Activated T-cell treated with anti-CD3 and anti-CD28 coated beads for 4 hours (primary cell): ENCODE measurements at places on chromosomes 3 and 15.

DNA sequence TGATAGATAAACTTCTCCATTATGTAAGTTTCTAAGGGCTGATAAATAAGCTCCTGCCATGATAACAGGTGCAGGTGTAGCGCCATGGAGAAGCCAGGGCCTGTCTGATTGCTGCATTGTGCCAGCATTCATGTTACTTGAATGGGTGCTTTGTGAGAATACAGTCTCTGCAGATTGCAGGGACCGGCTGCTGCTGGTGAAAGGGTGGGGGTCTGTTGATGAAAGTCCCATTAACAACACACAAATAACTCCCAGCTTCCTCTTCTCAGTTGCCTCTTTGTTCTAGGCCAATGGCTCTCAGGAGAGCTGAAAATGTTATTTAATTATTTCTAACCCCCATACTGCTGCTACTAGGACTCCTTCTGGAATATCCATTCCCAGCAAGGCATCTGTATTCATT, 77.2 kb downstream of the RTP4 start:
- DNase-seq, result no peak

DNA sequence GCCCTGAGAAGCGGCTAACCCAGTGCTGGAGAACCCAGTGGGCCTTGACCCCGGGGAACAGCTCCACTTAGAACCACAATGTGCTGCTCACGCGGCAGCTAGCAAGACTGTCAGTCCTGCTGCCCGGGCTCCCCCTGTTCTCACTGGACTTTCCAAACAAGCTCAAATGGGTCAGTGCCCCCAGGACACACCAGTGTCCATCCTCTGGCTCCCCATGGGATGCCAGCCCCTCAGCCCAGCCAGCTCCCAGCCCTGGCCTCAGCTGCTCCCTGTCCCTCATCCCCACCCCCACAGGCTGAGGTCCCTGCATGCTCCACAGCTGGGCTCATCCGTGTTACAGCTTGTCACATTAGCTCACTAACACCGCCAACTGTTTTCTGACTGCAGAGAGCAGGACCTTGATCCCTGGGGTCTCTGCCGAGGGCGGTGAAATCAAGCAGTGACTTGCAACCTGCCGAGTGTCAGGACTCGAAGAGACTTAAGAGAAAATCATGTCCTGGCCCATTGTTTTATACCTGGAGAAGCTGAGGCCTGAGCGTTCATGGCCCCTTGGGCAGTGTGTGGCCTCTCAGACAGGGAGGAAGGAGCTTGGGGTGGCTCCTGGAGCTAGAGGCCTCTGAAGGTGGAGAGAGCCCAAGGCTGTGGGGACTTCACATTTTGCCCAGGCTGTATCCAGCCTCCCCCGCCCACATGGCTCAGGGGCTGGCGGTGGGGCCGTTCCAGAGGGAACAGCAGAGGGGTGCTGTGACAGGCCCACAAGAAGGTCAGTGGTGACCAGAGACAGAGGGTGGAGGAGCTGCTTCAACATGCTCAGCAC, 157.5 kb downstream of the MEGF11 start:
- DNase-seq, result no peak

- no peak for DNase-seq
These were observed 139.3 kb upstream of the KBTBD8 start for GRCh38 chr3:66858656-66859381.

- no peak for DNase-seq
These were observed 76.3 kb upstream of the LIPC start for GRCh38 chr15:58355382-58355971.

- DNase-seq, result no peak
These were observed 156.9 kb upstream of the PRICKLE2 start for GRCh38 chr3:64382153-64382552.

GRCh38 chr15:49415638-49416037, 7.4 kb upstream of the FGF7 start:
- DNase-seq, result no peak

GRCh38 chr3:189641776-189642175, 10.6 kb downstream of the TP63 start:
- no peak for DNase-seq

GRCh38 chr15:78976691-78977090, 31.8 kb upstream of the CTSH start:
- DNase-seq, result no peak
